Cortex of kidney (tissue), 1 donor: ENCODE measurements at places on chromosomes 11 and 22.

- no peak for DNase-seq
Measured at GRCh38 chr11:130024361-130024760, 21.7 kb upstream of the PRDM10 start.

DNA sequence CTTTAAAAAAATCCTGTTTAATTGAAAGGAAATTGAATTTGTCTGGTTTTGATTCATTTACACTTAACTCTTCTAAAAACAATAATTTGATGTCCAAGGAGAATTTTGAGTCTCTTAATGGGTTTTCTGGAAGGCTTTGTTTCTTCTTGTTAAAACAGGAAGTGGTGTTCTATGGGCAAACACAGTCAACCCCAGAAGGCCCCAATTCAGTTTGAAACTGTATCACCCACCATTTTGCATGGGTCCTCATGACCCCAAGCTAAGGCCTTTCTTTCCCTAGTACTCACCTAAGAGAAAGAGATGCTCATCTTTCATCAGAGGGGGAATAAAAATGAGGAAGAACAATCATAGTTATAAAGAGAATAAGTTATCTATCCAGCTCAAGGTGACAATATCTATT is 10.6 kb downstream of the FLI1 start:
- DNase-seq = no peak

DNA sequence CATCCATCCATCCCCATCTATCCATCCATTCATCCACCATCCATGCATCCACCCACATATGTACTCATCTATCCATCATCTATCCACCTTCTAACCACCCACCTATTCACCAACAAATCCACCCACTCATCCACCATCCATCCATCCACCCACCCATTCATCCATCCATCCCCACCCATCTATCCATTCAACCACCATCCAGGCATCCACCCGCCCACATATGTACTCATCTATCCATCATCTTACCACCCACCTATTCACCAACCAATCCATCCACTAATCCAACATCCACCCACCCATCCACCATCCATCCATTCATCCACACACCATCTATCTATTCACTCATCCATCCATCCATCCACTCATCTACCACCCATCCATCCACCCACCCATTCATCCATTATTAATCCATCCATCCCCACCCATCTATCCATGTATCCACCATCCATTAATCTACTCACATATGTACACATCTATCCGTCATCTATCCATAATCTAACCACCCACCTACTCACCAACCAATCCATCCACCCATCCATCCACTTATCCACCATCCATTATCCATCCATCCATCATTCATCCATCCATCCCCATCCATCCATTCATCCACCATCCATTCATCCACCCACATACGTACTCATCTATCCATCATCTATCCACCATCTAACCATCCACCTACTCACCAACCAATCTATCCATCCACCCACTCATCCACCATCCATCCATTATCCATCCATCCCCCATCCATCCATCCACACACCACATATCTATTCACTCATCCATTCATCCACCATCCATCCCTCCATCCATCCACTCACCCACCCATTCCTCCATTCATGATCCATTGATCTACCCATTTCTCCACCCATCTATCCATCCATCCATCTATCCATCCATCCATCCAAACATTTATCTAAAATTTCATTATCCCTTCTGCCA is 940.0 kb downstream of the BRD1 start:
- no peak for DNase-seq

GRCh38 chr22:28497188-28497587 is 182.5 kb downstream of the TTC28 start:
- DNase-seq = no peak

DNA sequence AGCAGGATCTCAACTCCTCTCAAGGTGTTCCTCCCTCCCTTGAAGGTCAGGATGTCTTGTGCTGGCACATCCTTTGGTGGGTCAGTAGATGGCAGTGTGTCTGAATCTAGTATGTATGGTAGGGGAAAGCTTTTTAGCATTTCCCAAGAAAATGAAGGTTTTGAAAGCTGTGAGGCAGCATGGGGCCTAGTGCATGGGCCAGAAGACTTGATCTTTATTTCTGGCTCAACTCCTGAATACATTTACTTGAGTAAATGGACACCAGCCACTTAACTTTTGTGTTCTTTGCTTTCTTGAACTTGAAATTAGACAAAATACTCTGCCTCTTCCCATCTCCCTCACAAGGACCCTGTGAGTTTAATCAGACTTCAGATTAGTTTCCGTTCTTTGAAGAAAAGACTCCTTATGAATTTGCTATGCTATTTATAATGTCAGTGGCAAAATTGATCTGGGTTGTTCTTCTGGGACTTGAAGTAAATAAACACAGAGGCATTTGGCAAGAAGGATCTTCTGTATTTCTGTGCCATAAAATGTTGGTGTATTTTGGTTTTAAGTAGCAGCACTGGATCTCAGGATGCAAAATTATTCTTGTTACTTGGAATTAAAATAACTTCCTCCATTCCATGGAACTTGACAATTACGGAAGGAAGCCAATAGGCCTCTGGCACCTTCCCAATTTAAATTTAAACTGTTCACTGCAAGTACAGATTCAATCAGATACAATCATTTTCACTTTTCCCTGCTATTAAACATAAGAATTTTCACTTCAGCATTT is 288.8 kb downstream of the CASP12 start:
- no peak for DNase-seq

DNA sequence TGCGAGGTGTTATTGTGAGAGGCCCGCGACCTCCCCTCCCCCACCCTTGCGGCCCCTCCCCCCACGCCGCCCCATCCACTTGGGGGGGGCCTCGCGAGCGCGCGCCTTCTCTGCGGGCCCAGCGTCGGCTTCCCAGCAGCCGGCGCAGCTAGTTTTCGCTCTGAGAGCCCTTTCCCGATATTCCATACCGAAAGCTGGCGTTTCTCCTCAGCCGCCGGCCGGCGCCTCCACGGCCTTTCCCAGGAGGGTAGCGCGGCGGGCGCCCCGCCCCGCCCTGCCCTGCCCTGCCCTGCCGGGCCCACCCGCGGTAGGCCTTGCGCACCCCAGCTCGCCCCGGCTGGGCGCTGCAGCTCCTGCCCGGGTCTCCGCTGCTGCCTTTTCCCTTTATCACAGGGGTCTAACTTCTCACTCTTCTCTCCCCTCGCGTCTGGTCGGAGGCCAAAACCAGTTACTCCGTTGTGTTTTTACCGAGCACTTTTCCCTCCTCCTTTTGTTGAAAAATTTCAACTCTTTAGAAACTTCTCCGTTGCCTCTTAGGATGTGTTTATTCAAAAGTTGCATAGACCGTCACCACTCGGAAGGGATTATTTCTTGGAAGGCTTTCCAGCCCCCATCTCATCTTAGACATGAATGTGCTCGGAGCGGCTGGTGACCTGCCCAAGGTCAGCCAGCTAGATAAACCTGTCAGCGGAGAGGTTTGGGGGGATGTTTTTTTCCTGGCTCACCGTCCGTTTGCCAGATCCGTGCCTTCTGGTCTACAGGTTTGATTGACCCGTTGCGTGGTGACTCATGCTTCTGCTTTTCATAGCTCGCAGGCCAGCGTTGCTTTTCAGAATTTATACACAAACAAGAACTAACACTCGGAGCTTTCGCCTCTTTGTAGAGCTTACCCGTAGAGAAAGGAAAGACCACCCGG is 648 bp downstream of the PAFAH1B2 start:
- DNase-seq = no peak

DNA sequence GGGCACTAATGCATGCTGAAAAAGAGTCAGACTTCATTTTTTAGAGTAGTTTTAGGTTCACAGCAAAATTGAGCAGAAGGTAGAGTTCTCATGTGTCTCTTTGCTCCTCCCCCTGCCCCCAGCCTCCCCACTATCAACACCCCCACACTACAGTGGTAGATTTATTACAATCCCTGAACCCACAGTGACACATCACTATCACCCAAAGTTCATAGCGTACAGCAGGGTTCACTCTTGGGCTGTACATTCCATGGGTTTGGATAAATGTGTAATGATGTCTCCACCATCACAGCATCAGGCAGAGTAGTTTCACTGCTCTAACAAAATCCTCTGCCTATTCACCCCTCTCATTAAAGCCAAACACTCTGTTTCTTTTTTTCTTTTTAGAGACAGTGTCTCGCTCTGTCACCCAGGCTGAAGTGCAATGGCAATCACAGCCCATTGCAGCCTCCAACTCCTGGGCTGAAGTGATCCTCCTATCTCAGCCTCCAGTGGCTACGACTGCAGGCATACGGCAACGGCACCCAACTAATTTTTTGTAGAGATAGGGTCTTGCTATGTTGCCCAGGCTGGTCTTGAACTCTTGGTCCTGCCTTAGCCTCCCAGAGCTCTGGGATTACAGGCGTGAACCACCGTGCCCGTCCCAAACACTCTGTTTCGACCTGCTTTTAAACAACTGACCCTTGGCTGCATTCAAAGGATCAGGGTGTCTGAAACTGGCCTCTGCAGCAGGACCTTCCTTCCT is 4.1 kb downstream of the BEST1 start:
- no peak for DNase-seq

- no peak for DNase-seq
Measured at GRCh38 chr11:71491531-71491930, 35.5 kb upstream of the KRTAP5-7 start.

- no peak for DNase-seq
Measured at GRCh38 chr11:63884196-63884932, 32.6 kb downstream of the RCOR2 start.

GRCh38 chr11:124830749-124831148 is 30.5 kb upstream of the MSANTD2 start:
- no peak for DNase-seq

DNA sequence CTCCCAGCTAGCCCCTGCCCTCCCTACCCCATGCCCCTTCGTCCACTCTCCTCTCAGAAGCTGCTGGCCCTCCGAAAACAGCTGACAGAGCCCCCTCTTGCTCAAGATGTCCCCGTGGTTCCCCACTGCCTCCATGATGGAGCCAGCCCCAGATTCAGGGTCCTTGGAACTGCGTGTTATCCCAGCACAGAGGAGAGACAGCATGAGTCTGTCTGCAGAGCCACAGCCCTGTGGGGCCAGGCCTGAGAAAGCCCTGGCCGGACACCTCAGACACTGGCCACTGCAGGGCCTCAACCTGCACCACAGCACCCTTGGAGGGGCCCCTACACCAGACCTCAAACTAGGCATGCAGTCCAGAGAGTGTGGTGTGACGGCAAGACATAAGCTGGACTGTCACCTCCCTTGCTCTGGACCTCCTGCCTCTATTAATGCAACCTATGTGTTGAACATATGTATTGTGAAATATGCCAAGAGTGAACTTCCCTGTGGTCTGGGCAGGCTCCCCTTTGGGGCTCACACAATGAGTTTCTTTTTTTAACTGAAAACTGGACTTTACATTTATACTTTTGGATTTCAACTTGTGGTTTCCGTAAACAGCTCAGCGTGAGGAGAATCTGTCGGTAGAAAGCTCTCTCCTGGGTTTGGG is 9.6 kb downstream of the PNPLA5 start:
- no peak for DNase-seq

GRCh38 chr11:43797866-43798265 is 82.8 kb upstream of the ALKBH3 start:
- DNase-seq = no peak

DNA sequence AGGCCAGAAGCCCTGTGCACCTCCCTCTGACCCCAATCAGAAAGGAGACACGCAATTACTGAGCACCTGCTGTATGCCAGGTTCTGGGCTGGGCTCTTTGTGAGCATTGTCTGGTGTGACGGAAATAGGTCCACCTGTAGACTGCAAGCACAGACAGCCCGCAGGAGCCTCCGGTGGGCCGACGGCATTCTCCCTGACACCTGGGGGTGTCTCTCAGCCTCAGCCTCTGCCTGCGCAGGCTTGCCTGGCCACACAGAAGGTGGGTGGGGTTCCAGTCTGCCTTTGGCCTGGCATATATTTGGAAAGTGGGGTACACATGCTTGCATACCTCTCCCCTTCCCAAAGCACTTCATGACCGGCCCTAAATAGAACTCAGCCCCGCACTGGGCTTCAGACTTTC is 129.3 kb downstream of the BUD13 start:
- no peak for DNase-seq

- no peak for DNase-seq
Measured at GRCh38 chr22:22487869-22488597, 20.5 kb downstream of the ZNF280B start.

DNA sequence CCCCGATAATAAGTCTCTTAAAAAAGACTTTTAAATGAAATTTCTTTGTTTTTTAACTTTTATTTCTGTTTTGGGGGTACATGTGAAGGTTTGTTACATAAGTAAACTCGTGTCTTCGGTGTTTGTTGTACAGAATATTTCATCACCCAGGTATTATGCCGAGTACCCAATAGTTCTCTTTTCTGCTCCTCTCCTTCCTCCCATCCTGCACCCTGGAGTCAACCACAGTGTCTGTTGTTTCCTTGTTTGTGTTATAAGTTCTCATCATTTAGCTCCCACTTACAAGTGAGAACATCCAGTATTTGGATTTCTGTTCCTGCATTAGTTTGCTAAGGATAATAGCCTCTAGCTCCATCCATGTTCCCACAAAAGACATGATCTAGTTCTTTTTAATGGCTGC is 1.6 kb upstream of the GSTP1 start:
- DNase-seq = no peak

DNA sequence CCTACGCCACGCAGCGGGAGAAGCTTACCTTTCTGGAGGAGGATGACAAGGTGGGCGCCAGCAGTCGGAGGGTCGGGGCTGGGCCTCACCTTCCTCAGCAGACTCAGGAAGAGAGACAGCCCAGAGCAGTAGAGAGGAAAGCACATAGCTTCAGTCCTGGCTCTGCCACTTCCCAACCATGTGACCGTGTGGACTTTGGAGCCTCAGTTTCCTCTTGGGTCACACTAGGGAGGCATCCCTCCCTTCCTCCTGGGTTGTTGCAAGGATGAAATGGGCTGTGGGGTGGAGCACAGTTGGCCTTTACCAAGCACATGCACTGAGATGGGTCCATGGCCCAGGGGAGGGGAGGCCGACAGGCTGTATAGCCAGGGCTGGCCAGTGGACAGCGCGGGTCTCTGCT is 12.9 kb downstream of the DPP3 start:
- DNase-seq = no peak

- no peak for DNase-seq
Measured at GRCh38 chr22:37095113-37095512, 14.4 kb downstream of the TMPRSS6 start.

DNA sequence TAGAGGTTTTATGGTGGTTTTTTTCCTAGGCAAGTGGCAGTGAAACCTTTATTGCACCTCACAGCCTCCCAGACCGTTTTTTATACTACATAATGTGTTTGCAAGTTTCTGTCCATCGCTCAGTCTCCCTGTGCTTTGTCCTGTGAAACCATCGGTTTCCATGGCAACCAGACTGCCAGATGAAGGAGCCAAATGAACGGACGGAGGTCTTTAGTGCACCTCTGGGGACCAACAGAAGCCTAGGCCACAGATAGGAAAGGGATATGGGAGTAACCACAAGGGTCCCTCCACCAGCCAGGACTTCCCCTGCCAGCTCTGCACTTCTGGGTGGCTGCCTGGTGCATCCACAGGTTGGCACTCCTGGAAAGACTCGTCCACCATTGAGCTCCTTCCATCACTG is 165.0 kb downstream of the CHST1 start:
- DNase-seq = no peak

GRCh38 chr11:8597182-8597581 is 3.2 kb upstream of the STK33 start:
- DNase-seq = no peak
